ENCODE measurements at places on chromosomes 2 and 18. TPM values are rescaled to one million over a fixed set of nuclear protein-coding genes. Genes with fewer than 3 reads are reported as not detected.

GRCh38 chr2:5691221-5691984, 781 bp upstream of the SOX11 start:
- peak; percentile 72 for DNase-seq

- DNase-seq, result no peak
These were observed 743.3 kb downstream of the SLC4A3 start for GRCh38 chr2:220370764-220371163.

DNA sequence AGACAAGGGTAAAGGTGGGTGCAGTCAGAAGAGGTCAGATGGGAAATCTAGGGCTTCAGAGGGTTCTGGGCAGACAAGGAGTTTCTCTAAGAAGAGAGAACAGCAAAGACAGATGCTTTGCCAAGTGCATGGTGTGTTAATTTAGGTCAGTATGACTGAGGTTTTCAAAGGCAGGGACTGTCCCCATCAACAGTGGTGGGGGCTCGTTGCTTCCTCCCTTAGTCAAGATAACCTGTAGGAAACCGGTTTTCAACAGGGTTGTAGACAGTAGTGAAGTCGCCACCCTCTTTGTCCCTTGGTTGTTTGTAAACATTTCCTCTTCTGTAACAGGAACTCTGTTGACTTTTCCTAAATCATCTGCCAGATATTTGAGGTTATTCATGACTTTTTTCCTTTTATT, 11.6 kb downstream of the RAB12 start:
- DNase-seq, result no peak

- no peak for DNase-seq
These were observed 20.8 kb downstream of the LDLRAD4 start for GRCh38 chr18:13239171-13239956.

GRCh38 chr2:31244101-31244500, 10.1 kb downstream of the EHD3 start:
- DNase-seq, result no peak

DNA sequence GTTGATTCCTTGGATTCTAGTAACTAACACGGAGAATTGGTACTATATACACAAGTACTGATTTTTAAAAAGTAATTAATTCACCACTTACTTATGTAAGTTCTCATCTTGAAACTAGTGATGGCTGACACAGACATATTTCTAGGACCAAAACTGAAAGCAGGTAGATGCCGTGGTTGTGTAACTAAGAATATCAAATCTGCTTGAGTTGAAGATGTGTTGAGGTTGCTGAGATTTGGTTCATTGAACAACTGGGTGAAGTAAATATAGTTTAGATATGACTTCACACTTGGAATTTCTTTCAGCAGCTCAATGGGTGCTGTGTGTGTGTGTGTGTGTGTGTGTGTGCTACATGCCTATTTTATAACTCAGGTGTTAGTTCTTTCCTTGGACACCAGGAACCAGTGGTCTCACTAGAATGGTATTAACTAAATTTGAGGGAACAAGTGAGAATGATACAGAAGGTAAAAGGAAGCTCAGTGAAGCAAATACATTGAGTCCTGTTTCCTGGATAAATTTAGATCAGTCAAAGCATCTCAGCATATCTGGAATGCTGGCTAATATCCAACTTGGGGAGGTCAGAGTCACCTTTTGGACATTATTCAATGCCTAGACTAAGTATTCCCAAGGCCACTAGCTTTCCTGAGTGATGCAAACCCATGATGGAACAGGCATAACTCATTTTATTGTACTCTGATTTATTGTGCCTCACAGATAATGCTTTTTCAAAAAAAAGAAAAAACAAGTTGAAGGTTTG, 110.7 kb upstream of the ZEB2 start:
- DNase-seq, result no peak

PLEKHH2 gene
- total RNA-seq, result 53.6 TPM

AOX1 gene
- 6.0 TPM for total RNA-seq

SKOR2 gene
- not detected for total RNA-seq

GALNT13 gene
- 19.5 TPM for total RNA-seq
